ENCODE measurements at places on chromosomes 6 and 20.
A peak's percentile ranks its signal among the peaks of the same experiment; 100 is the strongest.

DNA sequence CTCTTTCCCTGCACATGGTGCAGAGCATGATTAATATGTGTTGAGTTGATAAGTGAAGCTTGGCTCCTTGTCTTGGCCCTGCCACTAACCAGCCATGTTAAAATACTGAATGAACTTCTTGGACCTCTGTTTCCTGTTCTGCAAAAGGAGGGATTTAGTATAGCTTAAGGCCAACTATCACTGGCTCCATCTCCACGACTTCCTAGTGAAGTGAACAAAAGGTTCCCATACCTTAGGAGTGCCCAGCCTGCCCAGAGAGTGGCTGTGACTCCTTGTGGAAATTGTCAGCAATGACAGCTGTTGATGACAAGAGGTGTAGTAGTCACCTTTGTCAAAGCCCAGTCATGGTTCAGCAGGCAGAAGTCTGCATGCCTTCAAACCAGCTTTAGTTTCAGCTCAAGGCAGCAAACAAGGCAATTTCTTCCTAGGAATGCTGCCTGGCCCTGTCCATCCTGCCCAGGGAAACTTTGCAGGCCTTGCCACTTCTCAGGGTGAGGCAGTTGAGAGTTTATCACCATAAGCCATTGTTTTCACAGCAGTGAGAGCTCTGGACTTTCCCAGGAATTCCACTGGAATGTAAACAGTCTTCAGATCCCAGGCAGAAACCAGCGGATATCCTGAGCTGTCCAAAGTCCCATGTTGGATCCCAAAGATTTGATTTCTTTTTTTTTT, 169.7 kb upstream of the TNFAIP3 start:
- DNase-seq = no peak

GRCh38 chr6:113558966-113559365, 298.2 kb upstream of the MARCKS start:
- no peak for DNase-seq

GRCh38 chr6:52661551-52661950, 9.4 kb upstream of the TMEM14A start:
- DNase-seq = no peak

DNA sequence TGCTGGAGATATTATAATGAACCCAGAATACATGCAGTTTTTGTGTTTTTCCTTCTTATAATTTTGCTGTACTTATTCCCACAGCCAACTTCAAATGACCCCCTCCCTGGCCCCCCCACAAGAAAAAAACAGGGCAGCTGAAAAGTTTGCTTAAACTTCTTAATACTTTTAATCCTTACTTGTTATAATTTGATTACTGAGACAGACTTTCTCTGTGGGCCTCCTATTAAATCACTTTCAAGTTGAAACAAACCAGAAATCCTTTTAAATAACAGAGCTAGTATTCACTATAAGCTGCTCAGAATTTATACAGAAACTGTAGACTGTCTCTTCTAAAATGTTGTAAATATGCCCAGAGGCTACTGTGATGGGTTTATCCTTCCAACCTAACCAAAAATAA, 106.3 kb downstream of the CENPW start:
- no peak for DNase-seq

DNA sequence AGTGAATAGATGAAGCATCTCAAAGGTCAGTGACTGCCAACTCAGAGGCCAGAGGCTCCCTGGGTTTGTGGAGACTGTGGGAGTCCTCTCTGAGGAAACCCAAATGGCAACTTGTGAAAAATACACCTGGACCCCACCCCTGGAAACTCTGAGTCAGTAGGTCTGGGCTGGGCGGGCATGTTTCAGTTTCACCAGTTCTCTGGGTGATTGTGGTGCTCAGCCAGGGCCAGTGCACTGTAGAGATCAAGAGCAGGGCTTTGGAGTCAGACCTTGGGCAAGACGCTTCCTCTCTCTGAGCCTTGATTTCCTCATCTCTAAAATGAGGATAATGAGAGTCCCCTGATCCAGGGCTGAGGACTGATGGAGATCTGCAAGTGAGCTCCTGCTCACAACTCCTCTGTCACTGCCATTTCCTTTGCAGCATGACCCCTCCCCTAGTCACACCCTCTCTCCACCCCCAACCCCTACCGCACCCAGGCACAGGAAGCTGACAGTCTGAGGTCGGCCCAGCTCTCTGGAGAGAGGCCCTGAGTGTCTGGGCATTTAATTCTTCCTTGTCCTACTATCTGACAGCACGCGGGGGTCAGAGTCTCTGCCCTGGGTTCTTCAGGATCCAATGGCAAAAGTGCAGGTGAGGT, 5.1 kb downstream of the DEF6 start:
- DNase-seq = peak; percentile 64

- DNase-seq = no peak
Observed at GRCh38 chr6:145153495-145153894, 581.8 kb downstream of the EPM2A start.

DNA sequence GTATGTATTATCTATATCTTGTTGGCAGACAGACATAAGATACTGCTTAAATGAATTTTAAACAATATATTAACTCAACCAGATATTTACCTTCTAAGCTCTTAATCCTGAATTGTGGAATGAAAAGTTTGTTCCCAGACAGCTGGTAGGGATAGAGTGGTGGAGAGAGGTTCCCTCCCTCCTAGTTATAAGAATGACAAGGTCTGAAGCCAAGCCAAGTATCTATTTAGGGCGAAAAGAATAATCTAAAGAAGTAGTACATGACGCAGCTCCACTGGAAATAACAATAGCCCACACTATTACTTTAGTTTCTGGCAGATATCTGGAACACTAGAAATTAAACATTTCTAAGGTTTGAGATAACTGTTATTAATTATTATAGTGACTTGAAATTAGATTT, 104.3 kb downstream of the AHI1 start:
- DNase-seq = no peak

- DNase-seq = peak; percentile 92
Observed at GRCh38 chr6:5143634-5144311, 58.6 kb downstream of the PPP1R3G start.

- no peak for DNase-seq
Observed at GRCh38 chr6:108476376-108476775, 84.3 kb upstream of the FOXO3 start.

DNA sequence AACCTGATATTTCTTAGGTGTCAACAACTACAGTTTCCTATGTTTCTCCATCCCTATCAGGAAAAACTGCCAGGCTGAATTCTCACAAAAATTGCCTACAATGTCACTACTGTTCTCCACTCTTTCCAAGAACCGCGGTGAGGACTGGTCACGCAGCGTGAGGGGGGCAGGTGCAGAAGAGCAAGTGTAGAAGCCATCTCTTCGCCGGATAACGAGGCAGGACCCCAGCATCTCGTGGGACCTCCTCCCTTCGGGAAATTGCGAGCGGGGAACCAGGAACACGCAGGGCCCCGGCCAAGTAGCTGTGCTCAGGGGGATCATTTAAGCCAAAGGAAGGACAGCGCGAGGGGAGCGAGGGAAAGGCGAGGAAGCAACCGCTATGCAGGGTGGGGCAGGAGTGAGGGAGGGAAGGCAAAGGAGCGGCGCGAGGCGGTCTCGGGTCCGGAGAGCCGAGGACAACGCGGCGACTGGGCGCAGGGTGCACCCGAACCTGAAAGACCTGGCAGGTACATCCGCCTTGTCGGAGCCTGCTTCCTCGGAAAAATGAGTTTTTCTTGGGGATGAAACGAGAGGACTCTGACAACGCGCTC, 559 bp downstream of the APMAP start:
- DNase-seq = no peak

GRCh38 chr6:292506-293192, 362 bp downstream of the DUSP22 start:
- no peak for DNase-seq

DNA sequence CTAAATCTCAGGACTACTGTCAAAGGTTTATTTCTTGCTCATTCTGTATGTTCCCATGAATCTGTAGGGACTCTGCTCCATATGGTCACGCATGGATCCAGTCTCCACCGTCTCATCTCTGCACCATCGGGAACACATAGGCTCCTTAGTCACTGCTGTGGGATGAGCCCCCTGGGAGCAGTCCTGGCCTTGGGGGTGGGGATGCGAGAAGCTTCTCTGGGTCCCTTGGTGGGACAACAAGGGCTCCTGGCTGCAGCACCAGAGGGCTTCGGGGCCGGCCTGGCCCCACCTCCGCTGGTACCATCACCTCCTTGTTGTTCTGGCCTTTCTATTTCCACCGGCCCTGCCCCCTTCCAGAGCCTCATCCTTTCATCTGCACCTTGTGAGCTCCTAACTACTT, 148.4 kb downstream of the CDH4 start:
- no peak for DNase-seq

DNA sequence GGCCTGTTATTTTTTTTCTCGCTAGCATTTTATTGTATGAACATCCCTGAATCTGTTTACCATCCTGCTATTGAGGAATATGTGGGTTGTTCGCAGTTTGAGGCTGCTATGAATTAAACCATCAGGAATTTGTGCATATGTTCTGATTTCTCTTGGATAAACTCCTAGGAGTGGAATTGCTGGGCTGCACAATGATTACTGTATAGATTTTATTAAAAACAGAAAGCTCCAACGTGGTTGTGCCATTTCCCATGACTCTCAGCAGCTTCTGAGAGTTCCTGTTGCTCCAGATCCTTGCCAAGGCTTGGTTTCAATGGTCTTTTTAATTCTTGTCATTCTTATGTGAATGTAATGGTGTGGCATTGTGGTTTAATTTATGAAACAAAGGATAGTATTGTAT, 75.1 kb downstream of the EDN3 start:
- no peak for DNase-seq

DNA sequence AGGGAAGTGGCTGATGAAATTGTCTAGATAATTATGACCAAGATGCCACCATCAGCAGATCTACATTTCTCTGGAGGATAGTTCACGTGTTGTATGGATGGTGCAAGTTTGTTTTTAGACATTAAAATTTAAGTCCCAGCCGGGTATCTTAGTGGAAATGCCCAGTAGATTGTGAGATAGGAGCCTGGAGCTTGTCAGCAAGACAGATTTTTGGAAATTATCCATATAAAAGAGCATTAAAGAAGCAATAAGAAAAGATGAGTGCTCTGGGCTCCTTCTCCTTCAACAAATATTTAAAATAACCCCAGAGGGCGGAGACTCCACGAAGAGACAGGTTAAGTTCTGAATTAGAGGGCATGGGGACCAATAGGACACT, 47.6 kb upstream of the SMLR1 start:
- no peak for DNase-seq

GRCh38 chr6:166556336-166556735, 30.1 kb downstream of the RAMACL start:
- DNase-seq = no peak

- no peak for DNase-seq
Observed at GRCh38 chr20:24146231-24146634, 157.7 kb upstream of the GGTLC1 start.

GRCh38 chr6:154605882-154606370, 95.4 kb upstream of the CNKSR3 start:
- DNase-seq = no peak

DNA sequence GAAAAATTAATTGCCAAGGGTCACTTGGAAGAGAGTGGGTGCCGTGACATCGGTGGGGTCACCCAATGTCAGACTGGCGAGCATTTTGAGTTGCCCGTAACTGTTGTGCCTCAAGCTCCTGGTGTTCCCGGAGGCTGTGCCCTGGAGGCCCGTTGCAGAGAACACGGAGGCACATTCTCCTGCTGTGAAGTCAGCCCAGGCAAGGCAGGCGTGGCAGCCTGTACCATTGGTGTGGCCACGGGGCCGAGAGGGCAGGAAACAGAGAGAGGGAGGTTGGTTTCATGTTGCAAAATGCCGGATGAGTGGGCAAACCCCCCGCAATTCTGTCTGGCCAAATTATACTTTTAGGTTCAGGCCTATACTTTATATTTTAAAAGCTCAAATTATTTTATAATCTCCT, 81.2 kb downstream of the THBS2 start:
- no peak for DNase-seq

DNA sequence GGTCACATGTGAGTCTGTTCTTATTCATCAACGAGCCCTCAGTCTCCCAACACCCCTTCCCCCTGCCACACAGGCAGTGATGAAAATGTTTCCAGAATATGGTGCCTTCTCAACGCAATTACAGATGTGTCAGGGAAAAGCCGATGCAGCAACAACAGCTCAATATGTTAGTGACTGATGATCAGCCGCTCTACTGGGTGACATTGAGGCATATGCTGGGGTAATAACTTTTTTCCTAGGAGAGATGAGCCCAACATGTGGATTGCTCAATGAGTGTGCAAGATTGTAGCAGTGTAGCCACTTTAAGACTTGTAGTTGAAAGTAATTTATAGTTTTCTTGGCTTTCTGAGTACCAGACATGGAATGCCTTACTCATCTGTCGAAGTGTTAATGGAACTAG, 49.4 kb downstream of the DTD1 start:
- no peak for DNase-seq

- DNase-seq = no peak
Observed at GRCh38 chr20:36541227-36541767, at the start of gene MYL9. Gene MYL9 (plus strand): TSS chr20:36541519. CDS start chr20:36544885, 3,366 bp downstream.

DNA sequence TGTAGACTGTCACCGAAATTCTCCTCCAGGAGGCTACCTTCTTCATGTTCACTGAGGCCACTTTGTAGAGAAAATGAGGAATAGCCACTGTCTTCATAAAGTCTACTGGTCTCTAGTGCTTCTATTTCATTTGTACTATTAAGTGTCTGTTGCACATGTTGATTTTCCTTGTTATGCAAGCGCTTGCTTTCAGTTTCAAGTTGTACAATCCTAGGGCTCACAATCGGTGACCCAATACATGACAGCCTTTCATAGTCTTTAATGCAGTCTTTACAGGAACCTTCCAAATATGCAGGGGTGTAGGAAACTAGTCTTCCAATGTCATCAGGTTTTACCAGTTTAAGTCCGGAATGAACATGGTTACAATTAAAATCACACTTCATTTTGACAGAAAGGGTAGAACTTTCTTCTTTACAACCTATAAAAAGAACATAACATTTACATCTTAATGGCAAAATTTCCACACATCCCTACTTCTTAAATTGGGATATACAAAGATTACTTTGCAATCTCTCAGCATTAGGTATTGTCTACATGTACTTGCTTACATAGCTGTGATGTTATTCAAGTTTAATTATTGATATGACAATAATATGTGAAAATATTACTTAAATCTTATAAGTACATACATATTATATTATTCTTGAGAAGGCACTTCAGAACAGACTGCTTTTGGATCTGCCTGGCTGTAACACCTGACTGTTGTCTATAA, 7.5 kb downstream of the FBXO5 start:
- no peak for DNase-seq
